Cerebellar nuclear complex (tissue), 1 donor: ENCODE measurements at places on chromosomes 13 and 19.

DNA sequence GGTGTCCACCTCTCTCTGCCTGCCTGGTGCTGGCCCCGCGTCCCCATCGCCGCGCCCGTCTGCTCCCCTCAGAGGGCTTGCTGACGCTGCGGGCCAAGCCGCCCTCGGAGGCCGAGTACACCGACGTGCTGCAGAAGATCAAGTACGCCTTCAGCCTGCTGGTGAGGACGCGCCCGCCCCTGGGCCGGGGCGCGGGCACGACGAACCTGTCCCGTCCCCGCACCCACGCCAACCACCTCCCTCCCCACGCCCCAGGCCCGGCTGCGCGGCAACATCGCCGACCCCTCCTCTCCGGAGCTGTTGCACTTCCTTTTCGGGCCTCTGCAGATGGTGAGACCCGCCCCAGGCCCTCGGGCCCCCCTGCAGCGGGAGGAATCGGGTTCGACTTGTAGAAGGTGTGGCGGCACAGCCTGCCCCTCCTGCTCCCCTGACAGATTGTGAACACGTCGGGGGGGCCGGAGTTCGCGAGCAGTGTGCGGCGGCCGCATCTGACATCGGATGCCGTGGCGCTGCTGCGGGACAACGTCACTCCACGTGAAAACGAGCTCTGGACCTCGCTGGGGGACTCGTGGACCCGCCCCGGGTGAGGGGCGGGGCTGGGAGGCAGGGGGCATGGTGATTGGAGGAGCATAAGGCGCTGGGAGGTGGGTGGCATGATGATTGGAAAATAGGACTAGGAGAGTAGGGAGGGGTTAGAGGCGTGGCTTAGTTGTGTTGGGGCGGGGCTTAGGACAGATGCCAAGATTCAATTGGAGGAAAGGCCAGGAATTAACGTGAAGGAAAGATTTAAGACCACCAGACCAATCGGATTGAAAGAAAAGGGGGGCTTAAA is 6.6 kb downstream of the EPS8L1 start:
- no peak for DNase-seq

DNA sequence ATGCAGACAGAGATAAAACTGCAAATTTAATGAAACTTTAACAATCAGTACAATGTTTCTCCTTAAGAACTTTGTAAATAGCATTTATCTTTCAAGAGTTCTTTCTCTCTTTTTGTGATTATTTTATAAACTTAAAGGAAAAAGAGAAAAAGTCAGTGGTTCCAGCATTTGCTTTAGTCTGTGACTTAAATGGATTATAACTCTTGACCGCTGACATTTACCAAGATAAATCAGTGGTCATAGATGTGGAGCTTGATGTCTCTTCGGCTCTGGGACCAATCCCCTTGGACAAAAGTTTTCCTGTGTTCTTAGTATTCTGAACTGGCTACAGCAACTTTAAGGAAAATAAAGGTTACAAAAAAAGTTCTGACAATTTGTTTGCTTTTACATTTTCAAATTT is 162.6 kb downstream of the TM9SF2 start:
- no peak for DNase-seq

DNA sequence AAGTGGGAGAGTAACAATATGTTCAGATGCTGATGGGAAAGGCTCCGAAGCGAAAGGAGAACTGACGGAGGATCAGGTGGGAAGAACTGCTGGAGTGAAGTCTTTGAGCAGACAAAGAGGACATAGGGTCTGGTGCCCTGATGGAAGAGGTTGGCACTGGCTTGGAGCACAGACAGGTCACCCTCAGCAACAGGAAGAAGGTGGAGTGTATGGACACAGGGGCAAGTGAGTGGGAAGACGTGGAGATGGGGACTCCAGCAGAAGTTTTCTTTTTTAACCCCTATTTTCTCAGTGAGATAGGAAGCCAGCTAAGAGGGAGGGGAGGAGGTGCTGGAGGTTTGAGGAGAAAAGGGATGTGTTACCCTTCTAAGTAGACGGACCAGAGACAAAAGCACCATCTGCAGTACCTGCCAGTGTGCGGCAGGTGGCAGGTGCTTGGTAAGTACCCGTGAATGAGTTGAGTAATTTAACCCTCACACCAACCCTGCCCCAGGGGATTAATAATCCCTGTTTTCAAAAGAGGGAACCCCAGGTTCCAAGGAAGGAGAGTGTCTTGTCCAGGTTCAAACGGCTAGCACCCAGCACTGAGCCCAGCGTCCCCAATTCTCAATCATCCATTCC is 11.2 kb downstream of the HAS1 start:
- DNase-seq: no peak

- no peak for DNase-seq
Observed at GRCh38 chr13:113232208-113233003, 23.0 kb downstream of the CUL4A start.

- no peak for DNase-seq
Observed at GRCh38 chr13:98816406-98816805, 63.9 kb upstream of the SLC15A1 start.
